ENCODE measurements at places on chromosomes 5 and 9.

GRCh38 chr5:64207978-64208377 is 42.3 kb downstream of the RNF180 start:
- no peak for DNase-seq

DNA sequence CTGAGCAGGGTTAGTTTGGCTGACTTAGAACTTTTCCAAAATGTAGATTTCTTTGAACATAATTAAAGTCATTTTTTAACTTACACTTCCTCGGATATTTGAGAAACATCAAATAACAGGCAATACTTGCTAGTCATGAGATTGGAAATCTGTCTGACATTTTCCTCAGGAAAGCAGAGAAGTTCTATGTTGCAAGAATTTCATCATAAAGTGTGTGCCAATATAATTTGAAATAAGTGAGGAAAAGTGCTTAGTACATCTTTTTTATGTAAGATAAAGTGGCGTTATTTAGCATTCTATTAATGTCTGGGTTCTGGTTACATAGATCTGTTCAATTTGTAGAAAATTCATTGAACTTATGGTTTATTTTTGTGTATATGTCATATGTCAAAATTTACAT is 48.7 kb upstream of the C5orf47 start:
- no peak for DNase-seq

- no peak for DNase-seq
Measured at GRCh38 chr9:98230304-98230703, 25.1 kb downstream of the TBC1D2 start.

- no peak for DNase-seq
Measured at GRCh38 chr9:121266906-121267650, 884 bp upstream of the GSN start.

DNA sequence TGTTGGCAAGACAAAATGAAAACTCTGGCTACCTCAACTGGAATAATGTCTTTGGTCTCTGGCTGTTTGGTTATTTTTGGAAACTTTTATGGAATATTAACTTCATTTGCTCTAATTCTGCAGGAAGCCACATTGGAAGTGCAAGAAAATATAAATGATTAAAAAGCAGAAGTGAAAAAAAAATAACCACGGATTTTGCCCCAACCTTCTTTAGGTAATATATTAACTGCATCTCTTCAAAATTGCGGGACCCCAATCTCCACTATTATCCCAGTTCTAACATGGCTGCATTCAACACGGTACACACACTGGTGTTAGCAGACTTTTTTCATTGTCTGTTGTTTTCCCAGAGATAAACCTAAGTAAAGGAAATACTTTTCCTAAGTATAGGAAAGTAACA is 23.0 kb downstream of the GLIS3 start:
- no peak for DNase-seq
